ENCODE measurements at places on chromosomes 13 and 19.

DNA sequence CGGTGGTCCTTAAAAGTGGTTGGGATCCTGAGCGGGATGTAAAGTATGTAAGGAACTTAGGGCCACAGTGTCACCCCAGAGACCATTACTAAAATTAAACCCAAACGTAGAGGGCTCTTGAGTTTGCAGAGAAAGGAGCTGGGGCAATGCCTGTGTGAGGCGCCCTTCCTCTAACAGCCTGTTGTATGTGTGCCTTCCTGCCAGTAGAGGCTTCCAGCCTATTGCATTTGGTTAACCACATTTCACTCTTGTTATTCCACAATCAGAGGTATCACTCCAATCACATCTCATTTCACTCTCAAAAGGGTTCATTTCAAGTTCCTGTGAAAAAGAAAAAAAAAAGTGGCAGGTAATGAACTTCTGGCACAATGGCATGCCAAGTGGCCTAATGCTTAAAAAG lies 29.4 kb downstream of the DIAPH3 start:
- no peak for DNase-seq

- no peak for DNase-seq
Measured at GRCh38 chr13:28607187-28607955, 51.6 kb upstream of the POMP start.

DNA sequence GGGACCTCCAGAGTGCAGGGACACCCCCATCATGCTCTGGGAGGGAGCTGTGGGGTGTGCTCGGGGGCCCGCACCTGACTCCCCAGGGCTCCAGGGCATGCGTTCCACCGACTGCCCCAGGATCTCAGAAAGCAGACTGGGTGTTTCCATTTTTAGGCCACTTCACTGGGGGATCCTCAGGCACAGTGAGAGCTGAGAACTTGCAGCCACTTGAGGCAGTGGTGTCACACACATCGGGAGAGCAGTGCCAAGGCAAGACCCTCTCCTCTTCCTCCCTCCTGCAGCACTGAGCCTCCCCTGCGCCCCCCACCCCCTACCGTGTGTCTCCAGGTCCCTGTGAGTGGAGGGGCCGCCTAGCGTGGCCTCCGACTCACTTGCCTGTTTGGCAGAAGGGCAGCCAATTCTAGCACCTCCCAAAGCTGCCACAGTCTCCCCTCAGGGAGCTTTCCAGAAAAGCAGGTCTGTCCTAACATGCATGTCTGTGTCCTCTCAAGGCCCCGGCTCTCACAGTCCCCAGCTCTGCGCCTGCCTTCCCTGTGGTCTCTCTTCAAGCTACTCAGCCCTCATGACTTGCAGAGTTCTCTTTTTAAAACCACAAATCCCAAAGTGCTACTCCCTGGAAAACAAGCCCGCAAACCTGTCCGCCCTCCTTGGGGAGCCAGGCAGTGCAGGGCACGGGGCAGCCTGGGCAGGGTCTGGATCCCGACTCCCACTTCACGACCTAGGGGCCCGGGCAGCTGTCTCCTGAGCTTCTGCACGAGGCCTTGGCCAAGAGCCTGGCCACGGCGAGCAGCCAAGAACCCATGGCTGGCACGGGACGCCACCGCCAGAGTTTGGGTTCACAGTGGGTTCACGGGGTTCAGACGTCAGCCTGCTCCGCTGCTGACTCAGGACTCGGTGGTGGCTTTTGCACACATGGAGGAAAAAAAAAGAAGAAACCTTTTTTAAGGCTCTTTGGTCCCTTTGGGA lies 94.1 kb downstream of the STK24 start:
- DNase-seq: no peak

DNA sequence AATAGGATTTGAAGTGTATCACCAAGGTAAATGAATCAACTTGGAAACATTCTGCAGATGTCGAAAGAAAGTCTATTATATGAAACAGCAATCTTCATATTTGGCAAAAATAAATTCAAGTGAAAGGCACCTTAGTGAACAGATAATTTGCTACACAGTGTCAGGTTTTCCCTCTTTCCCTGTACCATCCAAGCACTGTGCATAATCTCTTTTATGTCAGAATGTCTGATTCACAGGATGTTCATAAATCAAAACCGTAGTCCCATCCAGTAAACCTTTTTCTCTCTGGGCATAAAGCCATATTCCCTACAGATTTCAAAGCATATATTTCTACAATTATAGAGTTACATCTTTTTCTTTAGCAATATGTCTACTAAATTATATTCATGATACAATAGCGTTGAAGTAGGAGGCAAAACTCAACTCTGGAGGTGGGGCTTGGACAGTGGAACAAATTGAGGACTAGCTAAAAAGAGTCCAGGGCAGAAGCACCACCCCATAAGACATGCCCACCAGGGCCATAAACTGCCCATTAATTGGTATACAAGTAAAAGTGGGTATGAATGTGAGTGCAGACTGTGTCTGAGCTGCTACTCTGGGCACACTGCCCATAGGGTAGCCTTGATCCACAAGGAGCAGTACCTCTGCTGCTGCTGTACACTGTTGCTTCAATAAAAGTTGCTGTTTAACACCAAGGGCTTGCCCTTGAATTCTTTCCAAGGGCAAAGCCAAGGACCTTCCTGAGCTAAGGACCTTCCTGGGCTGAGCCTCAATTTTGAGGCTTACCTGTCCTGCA lies 72.1 kb upstream of the MYCBP2 start:
- no peak for DNase-seq

DNA sequence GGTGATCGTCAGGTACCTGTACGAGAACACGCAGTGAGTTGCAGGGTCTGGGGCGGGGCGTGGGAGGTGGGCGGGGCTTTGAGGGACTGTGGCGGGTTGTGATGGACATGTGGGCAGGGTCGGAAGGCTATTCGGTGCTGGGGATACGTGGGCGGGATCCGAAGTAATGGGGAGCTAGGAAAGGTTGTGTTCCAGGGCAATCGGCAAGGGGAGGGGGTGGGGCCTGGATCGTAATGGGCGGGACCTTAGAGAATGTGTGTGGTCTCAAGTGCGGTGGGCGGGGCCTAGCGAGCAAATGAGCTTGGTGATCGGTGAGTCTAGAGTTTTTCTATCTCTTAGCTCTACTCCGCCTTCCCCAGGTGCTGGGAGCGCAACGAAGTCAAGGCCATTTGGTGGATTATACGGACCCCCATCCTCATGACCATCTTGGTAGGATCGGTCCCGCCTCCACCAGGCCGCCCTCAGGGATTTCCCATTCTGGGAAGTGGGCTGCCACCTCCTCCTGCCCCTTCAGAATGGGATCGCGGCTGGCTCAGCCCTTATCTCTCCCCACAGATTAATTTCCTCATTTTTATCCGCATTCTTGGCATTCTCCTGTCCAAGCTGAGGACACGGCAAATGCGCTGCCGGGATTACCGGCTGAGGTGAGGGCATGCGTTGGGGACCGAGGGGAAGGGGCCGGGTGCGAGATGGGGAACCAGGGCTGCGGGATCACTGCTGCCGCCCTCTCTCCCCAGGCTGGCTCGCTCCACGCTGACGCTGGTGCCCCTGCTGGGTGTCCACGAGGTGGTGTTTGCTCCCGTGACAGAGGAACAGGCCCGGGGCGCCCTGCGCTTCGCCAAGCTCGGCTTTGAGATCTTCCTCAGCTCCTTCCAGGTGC lies 9.6 kb downstream of the GIPR start:
- DNase-seq: peak; percentile 70

DNA sequence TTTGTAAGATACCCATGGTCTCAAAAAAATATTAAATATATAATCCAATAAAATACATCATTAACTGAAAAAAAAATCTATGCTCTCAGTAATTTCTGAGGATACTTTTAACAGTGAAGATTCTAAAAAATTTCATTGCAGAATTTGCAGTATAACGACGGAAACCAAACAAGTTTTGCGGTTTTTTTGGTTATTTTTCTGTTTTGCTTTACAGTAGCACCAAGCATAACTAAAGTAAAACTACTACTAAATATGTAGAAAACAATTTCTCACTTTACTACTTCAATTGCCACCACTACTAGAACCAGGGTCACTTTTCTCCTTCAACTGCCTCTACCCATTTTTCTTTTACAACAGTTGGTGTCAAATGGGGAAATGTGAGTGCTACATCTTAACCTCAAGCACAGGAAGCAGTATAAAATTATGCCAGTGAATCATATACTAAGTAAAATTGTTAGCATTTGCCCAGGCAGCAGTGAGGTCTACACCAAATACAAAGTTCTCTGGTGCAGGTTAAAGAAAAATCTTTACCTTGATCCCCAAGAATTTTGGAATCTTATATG lies 24.1 kb downstream of the MICU2 start:
- no peak for DNase-seq

DNA sequence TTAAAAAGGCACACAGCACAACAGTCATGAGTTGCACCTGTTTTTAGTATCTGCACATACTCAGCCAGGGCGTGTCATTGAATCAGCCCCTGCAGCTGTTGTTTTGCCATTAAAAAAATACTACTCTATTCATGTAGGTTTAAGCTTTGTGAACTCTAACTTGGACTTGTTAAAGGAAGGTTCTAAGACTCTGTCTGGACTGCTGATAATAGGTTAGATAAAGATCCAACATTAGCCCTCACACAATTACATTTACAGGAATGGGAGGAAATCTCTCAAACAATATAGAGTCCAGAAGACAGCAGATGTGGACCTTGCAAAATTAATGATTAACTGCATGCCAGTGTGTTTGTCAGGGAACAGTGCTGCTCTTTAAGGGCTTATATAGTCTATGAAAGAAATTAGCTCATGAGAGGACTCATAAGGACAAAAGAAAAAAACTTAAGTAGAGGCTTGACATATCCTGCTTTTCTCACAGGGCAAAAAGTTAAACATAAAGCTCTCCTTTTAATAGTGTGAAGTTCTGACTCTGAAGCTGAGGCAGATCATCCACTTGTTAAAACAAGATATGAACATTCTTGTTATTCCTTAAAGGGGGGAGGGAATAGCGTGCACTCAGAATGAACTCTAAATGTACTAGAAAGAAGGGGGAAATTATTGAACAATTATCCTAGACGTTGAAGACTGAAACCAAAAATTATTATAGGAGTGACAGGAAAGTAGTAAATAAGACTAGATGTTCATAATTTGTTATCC lies 243.6 kb downstream of the NDFIP2 start:
- no peak for DNase-seq

GRCh38 chr13:84192125-84192524 lies 309.9 kb upstream of the SLITRK1 start:
- DNase-seq: no peak

- DNase-seq: no peak
Measured at GRCh38 chr19:49339301-49340068, 4.3 kb downstream of the CD37 start.

GRCh38 chr13:75841905-75842304 lies 205.8 kb downstream of the LMO7 start:
- no peak for DNase-seq

GRCh38 chr19:34120846-34121639 lies 51.3 kb upstream of the LSM14A start:
- peak; percentile 23 for DNase-seq

GRCh38 chr19:49487277-49488045 lies at the start of gene RPL13A:
Gene RPL13A, plus strand, starts transcription at chr19:49487608. Its CDS starts 22 bp downstream, at chr19:49487630.
- DNase-seq: peak; percentile 100

DNA sequence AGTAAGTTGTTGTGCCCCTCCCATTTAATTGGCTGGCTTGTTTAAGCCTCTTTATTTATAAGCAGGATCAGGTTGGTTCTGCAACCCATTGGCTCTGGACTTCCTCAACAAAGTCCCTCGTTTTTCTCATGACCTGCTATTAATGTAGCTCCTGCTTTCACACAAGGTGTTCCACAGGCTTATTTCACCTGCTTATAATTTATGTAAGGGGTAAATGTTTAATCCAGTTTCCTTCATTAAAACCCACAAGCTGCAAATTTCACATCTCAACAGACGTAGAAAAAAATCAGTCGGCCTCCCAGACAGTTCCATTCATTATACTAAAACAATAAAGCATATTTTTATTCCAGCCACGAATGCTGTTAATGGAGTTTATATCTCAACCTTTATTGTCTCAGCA lies 86.1 kb downstream of the TBC1D4 start:
- no peak for DNase-seq

GRCh38 chr13:36421447-36421846 lies 10.8 kb upstream of the CCNA1 start:
- no peak for DNase-seq

DNA sequence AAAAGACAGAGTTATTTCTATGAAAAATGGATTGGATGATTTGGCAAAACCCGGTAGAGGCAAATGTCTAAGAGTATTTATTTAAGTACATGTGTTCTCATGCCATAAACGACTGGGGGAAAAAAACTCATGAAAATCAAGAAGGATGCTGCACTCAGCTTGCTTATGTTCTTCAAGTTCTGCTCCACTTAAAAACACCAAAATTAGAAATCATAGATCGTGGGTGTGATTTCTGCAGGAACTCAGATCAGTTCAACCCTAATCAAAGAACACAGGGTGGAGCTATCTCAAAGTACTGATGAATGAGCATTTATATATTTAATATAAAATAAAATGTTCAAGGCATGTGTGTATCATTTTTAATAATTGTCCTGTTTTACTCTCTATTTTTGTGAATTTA lies 103.8 kb downstream of the FGF14 start:
- no peak for DNase-seq

- DNase-seq: no peak
Measured at GRCh38 chr19:43430142-43430710, 15.5 kb downstream of the TEX101 start.

- DNase-seq: no peak
Measured at GRCh38 chr13:40446365-40446764, 220.1 kb downstream of the FOXO1 start.

DNA sequence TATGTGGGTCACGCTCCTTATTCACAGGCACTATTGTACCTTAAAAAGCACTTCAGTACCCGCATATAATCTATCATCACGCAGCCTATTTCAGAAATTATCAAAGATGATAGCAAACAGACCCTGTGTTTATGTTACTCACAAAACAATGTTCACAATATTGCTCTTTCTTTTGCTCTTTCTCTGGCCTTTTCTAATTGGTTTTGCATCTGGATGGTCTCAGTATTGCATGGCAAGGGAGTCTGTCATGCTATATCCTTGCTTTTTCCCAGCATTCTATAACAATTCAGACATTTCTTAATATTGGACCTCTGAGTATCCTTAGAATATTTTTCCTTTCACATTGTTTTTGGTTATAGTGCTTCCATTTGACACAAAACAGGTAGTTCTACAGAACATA lies 541.8 kb upstream of the KLF12 start:
- no peak for DNase-seq

GRCh38 chr19:46755853-46756543 lies 9.7 kb upstream of the STRN4 start:
- DNase-seq: no peak

- no peak for DNase-seq
Measured at GRCh38 chr13:72258340-72258981, 391.5 kb upstream of the DACH1 start.

GRCh38 chr19:40369797-40370196 lies 20.2 kb downstream of the HIPK4 start:
- no peak for DNase-seq

GRCh38 chr13:75302071-75302698 lies 179.8 kb downstream of the TBC1D4 start:
- no peak for DNase-seq

DNA sequence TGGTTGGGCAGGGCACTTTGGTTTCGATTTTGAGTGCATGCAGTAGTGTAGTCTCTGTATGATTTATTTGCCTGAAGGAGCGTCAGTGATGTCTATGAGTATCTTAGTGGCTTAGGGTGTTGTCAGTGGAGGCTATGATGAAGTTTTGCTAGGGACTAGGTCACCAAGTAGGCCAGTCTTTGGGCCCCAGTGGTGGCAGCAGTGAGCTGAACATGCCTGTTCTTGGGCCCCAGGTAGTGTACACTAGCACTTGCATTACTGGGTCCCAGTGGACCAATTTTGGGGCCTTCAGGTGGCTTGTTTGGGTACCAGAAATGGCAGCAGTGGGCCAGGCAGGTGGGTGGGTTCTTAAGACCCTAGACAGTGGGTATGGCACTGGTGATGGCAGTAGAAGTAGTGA lies 598.7 kb upstream of the SPRY2 start:
- no peak for DNase-seq
